ENCODE measurements at places on chromosomes 2 and 18. TPM values are rescaled to one million over a fixed set of nuclear protein-coding genes. Genes with fewer than 3 reads are reported as not detected.

ANKZF1 gene
- 21.5 TPM for total RNA-seq

ARHGAP15 gene
- not detected for total RNA-seq

XIRP2 gene
- not detected for total RNA-seq

VRK2 gene
- total RNA-seq = 44.3 TPM

ERMN gene
- not detected for total RNA-seq

C18orf54 gene
- 5.5 TPM for total RNA-seq

BOLL gene
- total RNA-seq = not detected

CCDC102B gene
- total RNA-seq = 1.3 TPM

PTPN18 gene
- 26.7 TPM for total RNA-seq

CPLX4 gene
- not detected for total RNA-seq

MRPS9 gene
- total RNA-seq = 19.9 TPM

SERPINE2 gene
- 630 TPM for total RNA-seq

RGPD8 gene
- 22.5 TPM for total RNA-seq

PLGLB2 gene
- 2.6 TPM for total RNA-seq

CFAP221 gene
- 12.2 TPM for total RNA-seq

Data from articular chondrocyte of knee joint (primary cell).